HCT116 (cell line): ENCODE measurements at places on chromosomes 11 and 22.
A peak's percentile ranks its signal among the peaks of the same experiment; 100 is the strongest.

DNA sequence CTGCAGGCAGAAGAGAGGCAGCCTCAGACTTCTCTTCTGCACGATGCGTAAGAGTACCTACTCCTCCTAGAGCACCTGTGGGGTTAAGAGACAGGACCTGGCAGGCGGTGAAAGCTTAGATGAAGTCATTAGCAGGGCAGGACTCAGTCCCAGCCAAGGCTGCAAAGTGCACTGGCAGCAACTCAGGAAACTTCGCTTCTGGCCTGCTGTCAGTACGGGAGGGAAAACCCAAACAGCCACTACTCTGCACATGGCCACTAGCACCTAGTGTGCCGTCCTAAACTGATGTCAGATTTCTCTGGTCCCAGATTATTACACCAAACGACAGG lies 8.8 kb upstream of the KLHL35 start:
- DNase-seq = no peak

- DNase-seq = no peak
Measured at GRCh38 chr22:50733521-50734342, 4.3 kb upstream of the ACR start.

- no peak for DNase-seq
Measured at GRCh38 chr11:58786693-58787092, 55.0 kb upstream of the GLYAT start.

- DNase-seq = no peak
Measured at GRCh38 chr11:125892071-125892470, 4.6 kb downstream of the HYLS1 start.

GRCh38 chr11:986270-986951 lies 50.1 kb downstream of the MUC6 start:
- no peak for DNase-seq

DNA sequence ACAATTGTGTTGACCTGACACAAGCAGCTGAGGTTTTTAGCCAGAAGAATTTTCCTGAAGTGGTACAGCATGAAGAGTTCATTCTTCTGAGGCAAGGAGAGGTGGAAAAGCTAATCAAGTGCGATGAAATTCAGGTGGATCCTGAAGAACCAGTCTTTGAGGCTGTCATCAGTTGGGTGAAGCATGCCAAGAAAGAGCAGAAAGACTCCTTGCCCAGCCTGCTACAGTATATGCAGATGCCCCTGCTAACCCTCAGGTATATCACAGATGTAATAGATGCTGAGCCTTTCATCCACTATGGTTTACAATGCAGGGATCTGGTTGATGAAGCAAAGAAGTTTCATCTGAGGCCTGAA lies 12.9 kb upstream of the SCARF2 start:
- DNase-seq = no peak

DNA sequence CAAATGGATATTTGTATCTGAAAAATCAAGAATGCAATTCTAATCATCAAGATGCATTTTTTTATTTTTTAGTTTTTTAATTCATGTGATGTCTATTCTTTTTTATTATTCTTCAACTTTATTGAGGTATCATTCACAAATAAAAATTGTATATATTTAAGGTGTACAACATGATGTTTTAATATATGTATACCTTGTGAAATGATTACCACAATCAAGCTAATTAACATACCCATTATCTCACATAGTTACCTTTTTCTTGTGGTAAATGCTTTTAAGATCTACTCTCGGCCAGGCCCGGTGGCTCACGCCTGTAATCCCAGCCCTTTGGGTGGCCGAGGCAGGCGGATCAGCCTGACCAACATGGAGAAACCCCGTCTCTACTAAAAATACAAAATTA lies 3.7 kb downstream of the HBB start:
- DNase-seq = no peak

GRCh38 chr11:30550022-30550542 lies 36.1 kb downstream of the MPPED2 start:
- no peak for DNase-seq

DNA sequence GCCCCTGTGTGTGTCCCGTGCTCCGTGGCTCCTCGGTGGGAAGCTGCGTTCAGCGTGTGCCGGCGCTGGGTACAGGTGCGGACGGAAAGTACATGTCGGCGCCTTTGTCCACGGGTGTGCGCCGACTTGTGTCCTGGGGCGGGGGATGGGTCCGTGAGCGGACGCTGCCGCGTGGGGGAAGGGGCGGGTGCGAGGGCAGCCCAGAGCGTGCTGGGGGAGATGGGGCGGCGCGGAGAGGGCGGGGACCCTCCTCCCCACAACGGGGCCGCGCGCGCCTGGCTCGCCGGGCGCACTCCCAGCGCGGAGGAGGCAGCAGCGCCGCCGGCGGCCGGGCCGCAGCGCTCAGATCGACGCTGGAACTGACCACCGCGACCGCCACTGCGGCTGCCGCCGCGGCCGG lies 33.6 kb upstream of the RELT start:
- DNase-seq = no peak

GRCh38 chr11:123249354-123249753 lies 54.3 kb upstream of the CLMP start:
- DNase-seq = no peak

- DNase-seq = no peak
Measured at GRCh38 chr22:47094861-47095330, 332.4 kb downstream of the TBC1D22A start.

DNA sequence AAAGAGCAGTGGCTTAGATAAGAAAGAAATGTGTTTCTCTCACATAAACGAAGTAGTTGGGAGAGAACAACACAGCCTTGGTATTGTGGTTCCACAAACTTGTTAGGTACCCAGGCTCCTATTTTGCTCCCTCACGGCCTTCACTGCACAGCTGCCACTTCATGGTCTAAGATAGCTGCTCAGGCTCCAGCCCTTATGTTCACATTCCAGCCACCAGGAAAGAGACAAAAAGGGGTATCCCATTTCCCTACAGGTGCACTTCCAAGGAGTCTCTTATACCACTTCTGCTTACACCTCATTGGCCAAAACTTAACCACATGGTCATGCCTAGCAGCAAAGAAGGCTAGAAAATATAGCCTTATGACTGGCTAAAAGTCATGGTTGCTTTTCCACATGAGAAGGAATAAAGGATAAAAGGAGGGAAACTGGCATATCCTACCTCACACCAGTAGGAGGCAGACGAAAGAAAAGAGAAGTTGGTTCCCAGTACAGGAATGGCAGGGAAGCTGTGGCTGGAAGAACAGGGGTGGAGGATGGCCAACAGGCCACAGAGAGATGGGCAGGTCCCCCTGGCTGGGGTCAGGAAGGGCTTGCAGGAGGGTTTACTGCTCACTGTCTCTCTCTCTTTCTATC lies 5.4 kb upstream of the HDHD5 start:
- DNase-seq = peak; percentile 37

DNA sequence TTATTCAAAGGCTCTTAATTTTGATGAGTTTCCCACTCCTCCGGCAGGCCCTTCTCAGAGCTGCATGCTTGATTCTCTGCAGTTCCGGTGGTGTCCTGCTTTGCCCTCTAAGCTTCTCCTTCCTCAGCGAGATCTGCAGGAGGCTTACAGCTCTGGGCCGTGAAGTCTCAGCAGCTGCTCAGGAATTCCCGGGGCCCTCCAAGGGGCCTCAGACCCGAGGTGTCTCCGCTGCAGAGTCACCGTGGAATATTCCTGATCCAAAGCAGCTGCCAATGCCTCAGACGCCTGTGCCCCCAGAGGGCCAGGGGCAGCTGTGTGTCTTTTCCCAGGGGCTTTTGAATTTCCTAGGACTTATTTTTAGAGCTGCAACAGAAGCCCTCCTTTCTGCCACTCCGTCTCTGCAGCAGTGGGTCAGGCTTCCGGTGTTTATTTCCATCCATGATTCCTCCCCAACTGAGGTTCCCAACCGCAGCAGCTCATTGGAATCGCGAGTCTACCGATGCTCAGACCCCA lies 37.2 kb downstream of the RPS6KA4 start:
- DNase-seq = no peak

- DNase-seq = no peak
Measured at GRCh38 chr11:88544656-88545280, 207.2 kb upstream of the CTSC start.

DNA sequence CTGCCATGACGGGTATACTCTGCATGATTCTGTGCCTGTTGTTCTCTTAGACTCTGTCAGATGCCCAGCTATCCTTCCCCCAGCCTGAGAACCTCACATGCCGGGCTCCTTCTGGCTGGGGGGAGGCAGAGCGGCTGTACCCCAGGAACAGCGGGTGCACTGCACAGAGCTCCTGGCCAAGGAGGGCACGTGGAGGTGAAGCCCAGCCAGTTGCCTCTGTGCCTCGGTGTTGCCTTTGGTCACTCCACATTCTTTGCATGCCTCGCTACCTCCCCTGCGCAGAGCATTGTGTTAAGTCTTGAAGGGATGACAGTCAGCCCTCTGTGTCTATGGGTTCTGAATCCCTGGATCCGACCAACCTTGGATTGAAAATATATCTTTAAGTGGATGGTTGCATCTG lies 77.7 kb downstream of the FEZ1 start:
- no peak for DNase-seq

- no peak for DNase-seq
Measured at GRCh38 chr11:17734986-17735817, 621 bp downstream of the KCNC1 start.

DNA sequence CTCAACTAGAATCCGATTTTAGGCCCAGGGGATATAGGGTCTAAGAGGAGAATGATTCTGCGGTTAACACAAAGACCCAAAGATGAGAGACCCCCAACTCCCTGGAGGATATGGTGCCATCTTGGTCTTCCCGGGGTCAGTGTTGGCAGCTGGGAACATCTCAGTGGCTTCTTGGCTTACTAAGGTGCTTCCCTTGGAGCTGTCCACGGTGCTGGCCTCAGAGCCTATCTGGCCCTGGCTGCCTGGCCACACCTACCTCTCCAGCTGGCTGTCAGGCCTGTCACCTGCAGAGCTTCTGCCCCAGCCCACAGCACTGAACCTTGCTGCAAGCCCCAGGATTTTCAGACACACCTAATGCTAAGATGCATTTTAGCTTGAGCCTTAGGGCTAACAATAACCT lies 70.7 kb upstream of the THY1 start:
- no peak for DNase-seq

DNA sequence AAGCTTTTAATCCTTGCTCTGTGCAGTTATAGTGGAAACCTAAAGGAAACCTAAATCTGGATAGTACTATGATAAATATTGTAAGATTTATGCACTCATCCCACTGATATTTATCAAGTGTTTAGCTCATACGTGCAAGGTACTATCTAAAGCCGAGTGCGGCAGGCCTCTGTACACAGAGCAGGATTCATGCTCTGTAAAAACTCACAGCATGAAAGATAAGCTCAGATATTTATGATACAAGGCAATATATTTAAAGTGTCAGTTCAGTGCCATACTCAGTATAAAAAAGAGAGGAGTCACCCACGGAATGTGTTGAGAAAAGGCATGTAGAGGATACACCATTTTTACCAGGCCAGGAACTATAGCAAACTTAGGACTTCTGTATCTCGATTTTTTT lies 66.2 kb downstream of the MAML2 start:
- DNase-seq = no peak

- no peak for DNase-seq
Measured at GRCh38 chr11:72625691-72626413, 48.4 kb downstream of the PDE2A start.

- no peak for DNase-seq
Measured at GRCh38 chr11:105399511-105399910, 210.4 kb upstream of the GRIA4 start.

- peak; percentile 68 for DNase-seq
Measured at GRCh38 chr22:35835998-35836691, 118.5 kb downstream of the APOL5 start.

- no peak for DNase-seq
Measured at GRCh38 chr11:106327134-106327533, 249.7 kb downstream of the AASDHPPT start.

DNA sequence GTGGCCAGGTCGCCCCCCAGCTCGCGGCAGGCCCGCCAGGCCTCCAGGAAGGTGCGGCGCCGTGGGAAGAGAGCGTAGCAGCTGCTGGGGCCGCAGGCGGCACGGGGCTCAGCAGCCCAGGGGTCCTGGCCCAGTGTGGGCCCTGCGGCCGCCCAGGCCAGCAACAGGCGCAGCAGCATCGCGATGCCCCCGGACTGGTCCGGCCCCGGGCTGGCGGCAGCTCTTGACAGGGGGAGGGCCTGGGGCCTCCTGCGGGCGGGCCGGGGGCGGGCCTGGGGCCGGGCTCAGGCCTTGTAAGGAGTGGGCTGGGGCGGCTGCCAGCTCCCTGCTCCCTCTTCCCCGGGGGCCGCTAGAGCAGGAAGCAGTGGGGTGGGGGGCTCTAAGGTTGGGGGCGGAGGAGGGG lies at the start of gene CD248:
TSS of gene CD248 (minus strand) at position 196 of the 403 bp plus-strand sequence. CDS start at position 179, 17 bp downstream.
- no peak for DNase-seq

GRCh38 chr22:30832407-30832987 lies 136.1 kb downstream of the MORC2 start:
- no peak for DNase-seq

DNA sequence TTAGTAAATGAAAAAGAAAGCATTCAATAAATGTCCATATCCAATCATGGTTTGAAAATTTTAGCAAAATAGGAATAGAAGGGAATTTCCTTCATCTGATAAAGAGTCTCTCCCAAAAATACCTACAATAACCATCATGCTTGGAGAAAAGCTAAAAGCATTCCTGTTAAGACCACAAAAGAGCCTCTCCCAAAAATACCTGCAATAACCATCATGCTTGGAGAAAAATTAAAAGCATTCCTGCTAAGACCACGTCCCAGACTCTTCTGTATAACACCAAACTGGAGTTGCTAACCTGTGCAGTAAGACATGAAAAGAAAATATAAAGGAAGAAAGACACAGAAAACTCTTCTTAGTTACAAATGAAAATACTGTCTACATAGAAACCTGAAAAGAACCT lies 69.4 kb downstream of the LINC01488 start:
- no peak for DNase-seq

GRCh38 chr22:50305923-50306566 lies 1.4 kb downstream of the PLXNB2 start:
- DNase-seq = peak; percentile 66

- no peak for DNase-seq
Measured at GRCh38 chr11:43582863-43583462, 97.6 kb upstream of the HSD17B12 start.

DNA sequence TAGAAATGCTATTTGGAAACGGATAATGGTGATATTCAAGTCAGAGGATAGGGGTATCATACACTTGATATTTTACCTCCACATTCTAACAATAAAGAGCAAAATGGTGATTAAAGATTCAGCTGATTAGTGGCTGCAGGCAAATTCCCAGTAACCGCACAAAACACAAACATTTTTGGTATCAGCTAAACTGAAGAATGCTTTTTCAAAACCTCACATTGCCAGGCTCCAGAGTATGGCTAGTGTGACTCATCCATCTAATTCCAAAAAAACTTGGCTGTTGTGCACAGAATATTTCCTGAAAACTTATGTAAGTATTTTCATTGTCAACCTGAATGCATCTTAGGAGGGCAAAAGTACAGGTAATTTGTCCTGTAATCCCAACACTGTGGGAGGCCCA lies 10.9 kb downstream of the SRPRA start:
- no peak for DNase-seq
